ENCODE measurements at places on chromosomes 5 and 9.

DNA sequence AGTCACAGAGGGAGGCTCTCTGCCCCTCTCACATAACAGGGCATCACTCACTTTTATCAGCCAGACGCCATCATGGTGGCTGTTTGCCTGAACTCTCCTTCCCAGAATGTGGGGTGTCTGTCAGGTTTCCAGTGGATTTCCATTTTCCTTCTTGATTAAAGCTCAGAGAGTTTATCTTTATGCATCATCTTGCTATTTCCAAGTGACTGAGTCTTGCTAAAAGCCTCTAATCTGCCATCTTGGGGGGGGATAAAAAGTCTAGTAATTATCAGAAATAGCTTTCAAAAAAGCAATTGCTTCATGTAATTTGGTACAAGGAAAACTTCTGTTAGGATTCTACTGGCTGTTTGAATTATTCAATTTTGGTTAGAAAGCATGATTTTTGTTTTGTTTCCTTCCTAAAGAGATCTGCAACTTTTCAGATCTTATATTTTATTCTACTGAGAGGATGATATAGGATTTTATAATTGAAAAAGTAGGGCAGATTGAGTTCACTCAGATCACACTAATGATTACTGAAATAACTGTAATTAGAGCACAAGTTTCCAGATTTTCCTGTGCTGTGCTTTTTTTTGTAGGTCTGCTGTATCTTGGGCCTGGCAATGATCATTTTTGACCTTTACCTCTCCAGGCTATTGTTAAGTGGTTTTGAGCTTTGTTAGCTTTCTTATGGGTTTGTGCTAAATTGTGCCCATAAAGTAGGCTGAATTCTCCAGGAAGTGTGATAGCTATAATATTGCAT is 661.5 kb downstream of the TLE4 start:
- DNase-seq = no peak

DNA sequence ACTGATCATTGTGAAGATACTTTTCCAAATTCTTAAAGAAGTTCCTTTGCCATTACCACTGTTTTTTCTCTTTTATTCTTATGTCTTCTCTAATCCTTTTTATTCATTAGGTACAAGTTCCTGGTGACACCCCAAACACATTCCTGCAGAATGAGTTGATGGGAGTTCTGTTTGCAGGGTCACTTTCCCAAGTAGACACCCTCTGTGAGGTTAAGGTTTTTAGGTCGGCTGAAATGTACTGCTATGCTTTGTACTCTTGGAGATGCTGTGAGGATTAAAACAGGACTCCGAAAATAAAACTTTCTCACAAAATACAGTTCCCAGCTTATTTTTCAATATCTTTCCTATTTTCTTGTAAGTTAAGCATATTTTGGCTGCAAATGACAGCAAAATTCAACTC is 143.3 kb upstream of the TLE4 start:
- DNase-seq = no peak

DNA sequence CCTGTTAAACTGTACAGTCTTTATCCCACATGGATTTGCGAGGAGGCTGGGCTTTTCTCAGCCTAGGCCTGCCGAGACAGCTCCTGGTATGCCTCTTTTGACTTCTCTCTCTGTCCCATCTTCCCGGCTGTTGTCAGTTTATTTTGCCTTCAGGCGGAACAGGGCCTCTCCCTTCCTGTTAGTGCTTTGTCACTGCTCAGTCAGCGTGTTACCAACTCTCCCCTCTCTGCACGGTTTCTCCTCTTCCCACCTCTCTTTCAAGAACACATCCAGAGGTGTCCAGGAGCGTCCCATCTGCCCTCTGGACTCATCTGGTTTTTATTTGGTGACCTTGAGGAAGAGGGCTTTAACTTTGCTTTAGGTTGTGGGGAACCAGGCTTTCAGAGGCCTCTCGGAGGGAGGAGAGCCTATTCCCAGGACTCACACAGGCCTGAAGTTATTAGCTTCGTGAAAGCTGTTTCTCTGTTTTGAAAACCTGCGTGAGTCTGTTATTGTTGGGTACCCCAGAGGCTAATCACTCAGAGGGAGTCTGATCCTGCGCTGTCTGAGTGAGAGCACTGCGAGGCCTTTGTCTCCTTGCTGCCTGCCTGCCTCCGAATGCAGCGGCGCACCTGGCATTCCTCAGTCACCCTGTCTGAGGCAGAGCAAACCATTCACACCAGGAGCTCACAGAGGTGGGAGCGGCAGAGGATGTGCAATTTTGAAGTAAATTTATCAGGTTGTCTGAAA is 234.4 kb upstream of the MPDZ start:
- no peak for DNase-seq

- no peak for DNase-seq
Measured at GRCh38 chr5:37717613-37718431, 122.0 kb downstream of the GDNF start.

DNA sequence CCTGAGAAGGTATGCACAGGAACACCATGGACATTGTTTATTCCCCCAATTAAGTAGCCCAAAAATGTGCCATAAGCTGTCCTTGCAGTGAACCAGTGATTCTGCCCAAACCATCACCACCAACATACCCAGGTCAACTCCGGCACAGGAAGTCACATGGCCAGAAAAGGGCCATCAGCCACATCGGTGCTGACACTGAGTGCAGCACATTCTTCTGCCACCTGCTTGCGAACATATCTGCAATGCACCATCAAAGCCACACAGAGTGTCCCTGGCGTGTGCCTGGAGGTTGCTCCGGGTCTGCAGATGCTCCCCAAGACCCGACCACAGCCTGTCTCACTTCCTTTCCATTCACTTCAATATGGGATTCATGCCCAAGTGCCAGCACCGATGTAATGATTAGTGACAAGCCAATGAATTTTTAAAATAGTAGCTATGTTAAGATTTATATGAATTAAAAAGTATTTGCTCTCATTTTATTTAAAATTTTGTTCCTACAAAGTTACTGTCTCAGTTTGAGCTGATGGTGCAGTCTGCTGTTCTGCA is 37.6 kb downstream of the SYK start:
- no peak for DNase-seq

DNA sequence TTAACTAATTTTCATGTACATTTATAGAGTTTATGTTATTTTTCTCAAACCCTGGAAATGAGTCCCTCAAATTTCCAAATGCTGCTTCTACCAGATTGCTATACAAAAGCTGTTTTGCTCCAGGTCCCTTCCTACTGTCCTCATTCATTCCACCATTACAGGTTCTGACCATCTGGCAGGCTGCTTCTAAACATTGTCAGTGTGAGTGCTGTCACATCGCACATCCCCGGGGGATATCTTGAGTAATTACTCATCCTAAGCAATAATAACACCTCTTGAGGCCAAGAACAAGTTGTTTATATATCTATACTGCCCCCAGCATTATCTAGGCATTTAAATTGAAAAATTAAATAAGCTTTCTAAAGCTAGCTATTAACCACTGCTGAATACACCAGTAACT is 1675.3 kb upstream of the CDH6 start:
- no peak for DNase-seq

DNA sequence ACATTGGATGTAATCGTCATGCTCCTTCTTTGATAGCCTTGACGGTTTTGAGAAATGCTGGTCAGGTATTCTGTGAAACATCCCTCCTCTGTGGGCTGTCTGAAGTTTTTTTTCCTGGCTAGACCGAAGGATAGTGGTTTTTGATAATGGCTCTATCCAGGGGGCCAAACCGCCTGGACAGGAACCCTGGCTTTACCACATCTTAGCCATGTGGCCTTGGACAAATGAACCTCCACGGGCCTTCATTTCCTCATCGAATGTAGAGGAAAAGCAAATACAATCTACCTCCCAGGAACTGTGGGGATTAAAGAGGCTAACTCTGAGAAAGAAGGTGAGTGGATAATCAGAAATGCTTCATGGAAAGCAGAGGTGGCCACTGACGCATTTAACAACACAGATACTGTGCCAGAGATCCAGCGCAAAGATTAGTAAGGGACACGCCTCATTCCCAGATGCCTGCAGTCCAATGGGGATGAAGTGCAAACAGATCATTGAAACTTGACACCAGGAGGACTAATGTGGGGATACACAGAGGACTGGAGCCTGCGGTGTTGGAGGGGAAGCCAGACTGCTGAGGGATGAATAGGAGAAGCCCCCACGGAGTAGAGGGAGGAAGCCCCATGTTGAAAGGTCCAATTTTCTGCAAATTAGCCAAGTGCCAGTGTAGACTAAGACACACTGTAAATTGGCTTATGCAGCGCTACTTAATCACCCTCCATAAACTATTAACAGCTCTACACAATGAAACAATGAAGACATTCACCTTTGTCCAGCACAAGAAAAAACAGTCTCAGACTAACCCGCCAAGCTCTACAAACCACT is 41.6 kb downstream of the MYO10 start:
- DNase-seq = no peak

- DNase-seq = no peak
Measured at GRCh38 chr5:113245427-113246225, 189.2 kb downstream of the TSSK1B start.

DNA sequence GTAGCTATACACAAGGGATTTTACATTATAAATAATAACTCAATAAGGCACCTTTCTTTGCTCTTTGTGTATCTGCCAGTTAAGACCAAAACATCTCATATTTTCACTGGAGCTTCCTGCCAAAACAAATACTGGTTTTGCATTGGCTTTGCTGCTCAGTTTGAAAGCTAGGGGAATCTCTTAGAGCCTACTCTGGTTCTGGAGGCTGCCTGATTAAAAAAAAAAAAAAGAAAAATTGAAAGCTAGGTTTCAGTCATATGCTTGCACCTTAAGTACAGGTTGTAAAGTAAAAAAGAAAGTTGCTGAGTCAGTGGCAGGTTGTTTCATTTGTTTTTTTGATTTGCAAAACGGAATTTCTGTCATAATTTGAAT is 2.3 kb downstream of the DENND4C start:
- no peak for DNase-seq

DNA sequence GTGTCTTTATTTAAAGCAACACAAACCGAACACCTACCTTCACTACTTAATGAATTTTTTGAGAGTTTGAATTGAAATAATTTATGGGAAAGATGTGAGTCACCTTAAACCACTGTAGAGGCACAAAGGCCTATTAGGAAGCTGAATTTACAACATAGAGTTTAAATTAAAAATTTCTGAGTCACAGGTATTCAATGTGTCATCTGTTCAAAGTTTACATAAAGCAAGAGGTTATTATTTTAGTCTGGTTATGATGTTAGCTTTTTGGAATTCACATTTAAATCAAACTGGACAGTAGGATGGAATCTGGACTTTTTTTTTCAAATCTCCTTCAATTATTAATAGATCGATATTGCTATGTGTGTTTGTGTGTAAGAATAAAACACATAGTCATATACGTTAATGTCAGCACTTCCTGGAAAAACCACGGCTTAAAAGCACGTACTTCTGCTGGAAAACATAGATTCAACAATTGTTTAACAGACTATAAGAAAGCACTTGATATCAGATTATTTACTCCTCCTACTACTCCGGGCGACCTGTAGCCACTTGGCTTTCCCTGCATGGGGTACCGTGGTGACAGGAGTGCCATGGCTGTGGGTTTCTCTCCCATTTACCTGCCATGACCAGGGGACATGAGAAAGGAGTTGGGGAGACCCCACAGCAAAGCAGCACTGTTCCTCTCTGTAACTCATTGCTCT is 638.6 kb downstream of the SEMA5A start:
- no peak for DNase-seq

GRCh38 chr5:82881571-82882174 is 195.5 kb downstream of the TMEM167A start:
- no peak for DNase-seq

- no peak for DNase-seq
Measured at GRCh38 chr5:36423578-36424307, 122.0 kb upstream of the RANBP3L start.

DNA sequence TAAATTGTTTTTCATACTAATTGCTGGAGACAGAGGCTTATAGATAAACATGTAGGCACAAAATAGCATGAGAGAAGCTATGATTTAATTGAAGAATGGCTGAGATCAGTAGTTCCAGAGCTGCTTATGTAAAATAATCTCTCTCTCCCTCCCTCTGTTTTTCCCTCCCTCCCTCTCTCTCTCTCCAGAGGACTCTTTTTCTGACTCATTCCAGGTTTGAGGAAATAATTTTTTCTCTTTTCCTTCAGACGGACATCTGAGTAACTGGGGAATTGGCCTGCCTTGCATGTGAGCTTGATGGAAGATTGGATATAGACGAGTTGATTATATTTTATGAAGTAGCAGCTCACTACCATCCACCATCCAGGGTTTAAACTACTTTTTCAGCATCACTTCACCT is 35.5 kb downstream of the KCTD16 start:
- no peak for DNase-seq

DNA sequence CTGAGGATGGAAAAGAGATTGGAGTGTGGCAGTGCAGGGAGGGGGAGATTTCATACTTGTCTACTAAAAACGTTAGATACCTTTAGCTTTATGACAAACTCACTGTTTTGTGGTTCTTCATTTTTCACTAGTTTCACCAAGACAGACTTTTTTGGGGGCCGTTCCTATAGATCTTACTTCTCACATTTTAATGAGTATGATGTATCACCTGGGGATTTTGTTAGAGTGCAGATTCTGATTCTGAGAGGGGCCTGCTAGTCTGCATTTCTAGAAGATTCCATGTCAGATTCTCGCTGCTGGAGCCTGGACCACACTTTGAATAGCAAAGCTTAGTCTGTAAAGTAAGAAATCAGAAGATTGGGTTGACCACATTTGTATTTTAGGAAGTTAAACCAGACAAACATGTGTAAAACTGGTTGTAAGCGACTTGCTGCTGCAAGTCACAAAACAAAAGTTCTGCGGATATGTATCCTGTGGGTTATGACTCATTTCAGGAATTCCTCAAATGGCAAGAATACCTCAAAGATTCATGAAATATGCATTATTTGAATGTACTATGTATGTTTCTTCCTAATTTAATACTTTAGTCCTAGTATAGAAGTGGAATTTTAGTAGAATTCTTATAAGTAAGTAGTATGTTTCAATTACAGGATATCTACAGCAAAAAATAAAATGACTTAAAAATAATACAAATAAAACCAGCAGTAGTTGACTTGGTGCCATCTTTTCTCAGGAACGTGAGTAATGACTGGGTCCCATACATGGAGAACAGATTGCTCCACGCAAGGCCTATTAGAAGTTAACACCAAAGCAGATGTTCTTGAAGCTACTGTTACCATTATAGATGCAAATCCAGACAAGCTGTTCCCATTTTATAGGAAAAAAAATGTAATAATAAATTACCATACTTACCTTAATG is 27.8 kb downstream of the NFIL3 start:
- no peak for DNase-seq

- DNase-seq = no peak
Measured at GRCh38 chr5:142627383-142628217, 58.3 kb downstream of the FGF1 start.

- DNase-seq = no peak
Measured at GRCh38 chr5:109455598-109456096, 45.9 kb upstream of the PJA2 start.

DNA sequence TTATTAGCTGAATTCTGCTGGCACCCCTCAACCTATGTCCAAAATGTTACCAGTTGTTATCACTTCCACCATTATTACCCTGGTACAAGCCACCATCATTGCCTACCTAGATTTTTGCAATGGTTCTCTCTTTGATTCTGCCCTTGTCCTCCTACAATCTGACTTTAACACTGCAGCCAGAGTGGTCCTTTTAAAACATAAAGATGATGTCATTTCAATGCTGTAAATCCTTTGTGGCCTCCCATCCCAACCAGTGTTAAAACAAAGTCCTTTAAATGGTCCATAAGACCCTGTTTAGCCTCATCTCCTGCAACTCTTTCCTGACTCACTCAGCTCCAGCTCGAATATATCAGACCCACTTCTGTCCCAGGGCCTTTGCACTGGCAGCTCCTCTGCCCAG is 54.9 kb upstream of the FSTL4 start:
- no peak for DNase-seq

- no peak for DNase-seq
Measured at GRCh38 chr5:142886211-142886610, 116.0 kb downstream of the ARHGAP26 start.

All from D721Med (cell line).